Mucosa of gallbladder (tissue), 1 donor: ENCODE measurements at places on chromosomes 1 and 21.

- no peak for DNase-seq
Measured at GRCh38 chr1:11342621-11343032, 69.6 kb downstream of the UBIAD1 start.

- DNase-seq = no peak
Measured at GRCh38 chr1:41859686-41860085, 59.0 kb downstream of the HIVEP3 start.

DNA sequence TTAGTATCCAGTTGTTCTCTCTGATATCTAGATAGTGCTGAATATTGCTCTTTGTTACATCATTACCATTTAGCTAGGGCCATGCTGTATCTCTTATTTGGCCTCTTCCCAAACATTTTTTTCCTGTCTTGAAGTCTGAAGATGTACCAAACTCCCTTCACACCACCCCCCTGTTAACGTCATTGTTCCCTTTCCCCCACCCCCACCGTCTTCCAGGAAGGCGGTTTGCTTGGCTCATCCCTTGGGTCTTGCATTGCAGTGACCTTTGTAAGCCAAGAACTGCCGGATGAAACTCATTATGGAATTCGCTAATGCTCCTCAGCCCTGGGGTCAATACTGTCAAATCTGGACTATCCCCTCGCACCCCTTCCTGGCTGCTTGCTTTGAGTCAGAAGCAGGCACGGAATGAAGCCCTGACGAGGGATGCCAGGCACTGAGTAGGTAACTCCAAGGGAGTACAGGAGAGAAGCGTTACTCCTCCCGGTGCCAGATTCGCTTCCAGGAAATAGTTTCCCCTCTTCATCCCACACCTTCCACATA is 283.1 kb downstream of the TM2D1 start:
- no peak for DNase-seq

GRCh38 chr1:25810341-25811299 is 9.1 kb upstream of the MTFR1L start:
- DNase-seq = peak; percentile 68

DNA sequence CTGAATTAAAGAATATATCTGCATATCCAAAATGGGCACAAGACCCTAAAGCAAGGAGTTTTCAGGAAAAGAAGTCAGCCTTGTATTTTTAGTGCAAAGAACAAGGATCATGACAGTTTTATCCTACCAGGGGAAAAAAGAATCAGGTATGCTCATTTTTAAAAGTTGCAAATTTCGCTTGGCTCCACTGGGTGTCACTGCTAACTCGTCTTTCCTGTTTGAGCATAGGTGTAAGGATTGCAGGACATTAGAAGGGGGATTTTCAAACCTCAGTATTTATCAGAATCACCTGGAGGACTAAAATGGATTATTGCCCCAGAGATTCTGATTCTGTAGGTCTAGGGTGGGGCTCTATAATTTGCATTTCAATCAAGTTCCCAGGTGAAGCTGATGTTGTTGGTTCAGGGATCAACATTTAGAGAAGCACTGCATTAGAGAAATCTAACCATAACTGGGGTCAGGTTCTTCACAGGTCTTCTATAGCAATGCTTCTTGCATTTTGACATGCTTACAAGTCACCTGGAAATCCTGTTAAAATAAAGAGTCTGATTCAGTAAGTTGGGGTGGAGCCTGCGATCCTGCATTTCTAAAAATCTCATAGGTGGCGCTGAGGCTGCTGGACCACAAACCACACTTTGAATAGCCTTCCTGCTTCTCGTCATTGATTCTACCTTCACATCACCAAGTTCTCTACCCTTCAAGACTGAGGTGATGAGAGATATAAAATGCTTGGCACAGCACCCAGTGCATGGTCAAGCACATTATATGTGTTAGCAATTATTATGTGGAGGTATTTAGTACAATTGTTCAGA is 39.6 kb downstream of the NUF2 start:
- DNase-seq = no peak

GRCh38 chr1:56901716-56902115 is 47.1 kb downstream of the C8A start:
- no peak for DNase-seq

DNA sequence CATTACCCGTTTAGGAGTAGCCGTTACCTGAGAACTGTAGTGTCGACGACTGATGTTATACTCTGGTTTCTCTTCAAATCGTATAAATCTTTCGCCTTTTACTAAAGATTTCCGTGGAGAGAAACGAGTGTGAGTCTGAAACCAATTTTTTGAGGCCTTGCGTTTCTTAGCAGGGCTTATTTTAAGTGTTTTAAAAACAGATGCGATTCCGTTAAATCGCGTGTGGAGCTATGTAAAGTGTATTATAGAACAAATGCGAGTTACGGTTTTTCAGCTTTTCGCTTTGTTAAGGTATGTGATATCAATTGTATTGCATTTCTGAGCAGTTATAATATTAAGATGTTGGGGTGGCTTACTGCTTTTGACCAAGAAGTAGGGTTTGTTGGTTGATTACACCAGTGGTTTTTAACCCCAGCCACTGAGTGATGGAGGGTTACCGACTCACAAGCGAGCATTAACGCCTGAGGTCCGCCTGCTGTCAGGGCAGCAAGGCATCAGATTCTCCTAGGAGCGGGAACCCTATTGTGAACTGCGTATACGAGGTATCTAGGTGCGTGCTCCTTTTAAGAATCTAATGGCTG is 18.0 kb downstream of the KIAA2013 start:
- DNase-seq = peak; percentile 53

DNA sequence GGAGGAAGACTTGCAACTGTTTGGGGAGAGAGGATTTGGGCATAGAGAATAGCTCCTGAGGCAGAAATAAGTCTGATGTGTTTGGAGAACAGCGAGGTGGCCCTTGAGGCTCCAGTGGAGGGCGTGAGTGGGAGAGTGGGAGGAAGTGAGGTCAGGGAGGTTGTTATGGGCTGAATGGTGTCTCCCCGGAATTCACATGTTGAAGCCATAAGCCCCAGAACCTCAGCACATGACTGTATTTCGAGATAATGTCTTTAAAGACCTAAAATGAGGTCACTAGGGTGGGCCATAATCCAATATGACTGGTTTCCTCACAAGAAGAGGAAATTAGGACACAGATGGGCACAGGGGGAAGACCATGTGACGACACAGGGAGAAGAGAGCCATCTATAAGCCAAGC is 17.9 kb upstream of the APP start:
- no peak for DNase-seq

GRCh38 chr21:33067043-33067442 is 2.9 kb upstream of the OLIG1 start:
- no peak for DNase-seq

GRCh38 chr1:241336335-241336734 is 20.7 kb downstream of the RGS7 start:
- DNase-seq = no peak

- no peak for DNase-seq
Measured at GRCh38 chr1:230158415-230159291, 91.6 kb downstream of the GALNT2 start.

DNA sequence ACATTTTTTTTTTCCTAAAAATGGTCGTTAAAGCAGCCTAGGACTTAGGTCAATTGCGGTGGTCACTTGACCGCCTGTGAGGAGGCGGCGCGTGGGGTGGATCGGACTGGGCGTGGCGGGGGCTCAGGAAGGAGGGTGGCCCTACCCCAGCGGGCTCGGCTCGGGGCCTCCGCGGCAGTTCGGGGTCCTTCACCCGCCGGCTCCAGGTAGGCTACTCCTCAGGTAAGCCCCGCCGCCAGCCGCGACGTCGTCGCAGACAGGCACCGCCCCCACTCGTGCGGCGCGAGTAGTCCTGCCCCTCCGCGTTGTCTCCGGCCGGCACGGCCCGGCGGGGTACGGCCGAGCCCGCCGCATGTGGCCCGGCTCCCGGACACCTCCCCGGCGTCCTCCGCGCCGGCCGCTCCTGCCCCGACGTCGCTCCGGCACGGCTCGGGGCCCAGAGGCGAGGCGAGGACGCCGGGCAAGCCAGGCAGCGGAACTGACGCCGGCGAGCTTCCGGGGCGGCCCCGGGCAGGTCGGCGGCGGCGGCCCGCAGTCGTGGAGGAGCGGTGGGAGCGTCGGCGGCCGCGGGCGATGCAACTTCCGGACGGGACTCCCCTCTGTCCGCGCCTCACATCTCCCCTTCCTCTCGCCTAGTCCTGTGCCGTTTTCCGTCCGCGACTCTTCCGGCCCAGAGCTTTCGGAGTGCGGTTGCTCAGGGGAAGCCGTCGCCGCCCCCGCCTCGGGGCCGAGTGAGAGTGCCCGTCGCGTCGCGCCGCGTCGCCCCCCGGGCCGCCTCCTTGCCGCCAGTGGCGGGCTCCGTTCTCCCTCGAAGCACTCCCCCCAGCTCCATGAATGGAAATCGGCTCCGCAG is at the start of gene AGO3:
AGO3 (plus strand) TSS at position 513 of the 853 bp plus-strand sequence; CDS start at position 835, 322 bp downstream.
- peak; percentile 74 for DNase-seq

- DNase-seq = no peak
Measured at GRCh38 chr1:209319057-209319432, 264.5 kb upstream of the CAMK1G start.
